ENCODE measurements at places on chromosomes 6 and 20.

DNA sequence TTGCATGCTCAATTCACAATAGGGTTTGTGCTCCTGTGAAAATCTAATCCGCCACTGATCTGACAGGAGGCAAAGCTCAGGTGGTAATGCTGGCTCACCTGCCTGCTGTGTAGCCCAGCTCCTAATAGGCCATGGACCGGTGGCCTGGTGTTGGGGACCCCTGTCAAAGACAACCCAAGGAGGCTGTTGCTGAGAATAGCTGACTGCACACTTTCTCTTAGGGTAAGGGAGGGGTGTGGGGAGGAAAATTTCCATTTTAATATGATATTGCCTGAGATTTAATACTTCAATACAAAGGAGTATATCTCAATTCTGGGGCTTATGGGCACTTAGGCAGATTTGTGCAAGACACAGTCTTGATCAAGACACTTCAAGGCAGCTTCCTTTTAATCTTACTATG lies 105.8 kb downstream of the ALDH8A1 start:
- no peak for DNase-seq

DNA sequence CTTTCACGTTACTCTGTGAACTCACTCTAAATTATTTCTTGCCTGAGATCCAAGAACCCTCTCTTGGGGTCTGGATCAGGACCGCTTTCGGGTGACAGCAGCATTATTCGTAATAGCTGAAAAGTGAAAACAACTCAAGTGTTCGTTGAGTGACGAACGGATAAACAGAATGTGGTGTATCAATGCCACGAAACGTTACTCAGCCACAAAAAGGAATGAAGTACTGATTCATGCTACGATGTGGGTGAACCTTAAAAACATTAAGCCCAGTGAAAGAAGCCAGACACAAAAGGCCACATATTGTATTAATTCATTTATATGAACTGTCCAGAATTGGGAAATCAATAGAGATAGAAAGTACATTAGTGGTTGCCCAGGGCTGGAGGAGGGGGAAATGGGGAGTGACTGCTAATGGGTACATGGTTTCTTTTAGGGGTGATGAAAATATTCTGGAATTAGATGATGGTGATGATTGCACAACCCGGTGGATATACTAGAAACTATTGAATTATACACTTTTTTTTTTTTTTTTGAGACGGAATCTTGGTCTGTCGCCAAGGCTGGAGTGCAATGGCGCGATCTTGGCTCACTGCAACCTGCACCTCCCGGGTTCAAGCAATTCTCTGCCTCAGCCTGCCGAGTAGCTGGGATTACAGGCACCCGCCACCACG lies 8.4 kb downstream of the PTGIS start:
- DNase-seq = no peak

GRCh38 chr6:35185302-35185681 lies 28.5 kb upstream of the SCUBE3 start:
- DNase-seq = no peak

DNA sequence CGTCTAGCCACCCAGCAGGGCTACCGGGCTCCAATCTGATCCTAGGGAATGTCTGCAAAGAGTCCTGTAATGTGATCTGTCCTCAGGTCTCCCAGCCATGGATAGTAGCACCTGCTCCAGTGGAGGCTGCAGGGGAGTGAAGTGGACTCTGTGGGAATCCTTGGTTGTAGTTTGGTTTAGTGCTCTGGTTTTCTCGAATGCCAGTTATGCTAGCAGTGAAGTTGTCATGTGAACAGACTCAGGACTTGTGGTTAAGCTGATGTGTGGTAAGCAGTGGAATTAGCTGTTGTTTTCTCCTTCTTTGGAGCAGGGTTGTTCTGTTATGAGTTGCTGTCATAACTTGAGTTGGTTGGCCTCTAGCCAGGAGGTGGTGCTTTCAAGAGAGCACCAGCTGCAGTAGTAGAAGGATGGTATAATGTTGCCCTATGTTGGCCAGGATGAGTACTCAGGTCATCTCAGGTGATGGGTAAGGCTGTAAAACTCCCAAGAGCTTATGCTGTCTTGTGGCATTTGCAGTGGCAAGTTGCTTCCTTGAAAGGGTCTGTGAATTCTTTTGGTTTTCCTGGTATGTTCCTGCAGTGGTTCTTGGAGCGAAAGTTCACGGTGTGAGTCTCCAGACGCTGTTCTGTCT lies 390.2 kb downstream of the UTRN start:
- DNase-seq = no peak

- DNase-seq = no peak
Observed at GRCh38 chr6:137820952-137821351, 46.1 kb upstream of the TNFAIP3 start.

- DNase-seq = no peak
Observed at GRCh38 chr6:41673704-41674000, 35.4 kb downstream of the MDFI start.

GRCh38 chr6:44176130-44176761 lies 17.6 kb downstream of the CAPN11 start:
- DNase-seq = no peak

DNA sequence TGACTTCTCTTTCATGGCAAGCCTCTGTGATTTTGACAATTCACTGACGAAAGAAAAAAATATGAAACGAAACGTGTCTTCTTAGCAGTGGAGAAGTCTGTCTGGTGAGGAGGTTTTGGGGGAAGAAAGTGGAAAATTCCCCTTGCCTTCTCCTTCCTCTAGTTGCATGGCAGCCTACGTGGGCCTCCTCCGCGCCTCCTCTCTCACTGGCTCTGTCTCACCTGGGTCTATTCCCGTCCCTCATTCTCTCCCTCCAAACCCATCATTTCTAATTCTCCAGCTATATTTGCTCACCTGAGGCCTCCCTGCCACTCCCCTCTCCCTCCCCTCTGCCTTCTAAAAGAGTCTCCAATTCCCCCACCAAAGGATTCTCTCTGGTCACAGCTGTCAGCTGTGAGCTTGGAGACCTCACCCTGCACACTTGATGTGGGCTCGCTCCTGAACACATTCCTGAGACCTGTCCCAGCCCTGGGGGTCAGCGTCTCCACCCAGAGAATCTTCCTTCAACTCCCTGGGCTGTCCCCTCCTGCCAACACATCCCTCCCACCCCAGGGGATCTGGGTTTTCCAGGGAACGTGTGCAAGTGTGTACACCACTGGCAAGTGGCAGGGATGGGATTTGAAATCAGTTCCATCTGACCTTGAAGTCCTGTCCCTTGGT lies 159.6 kb upstream of the PMEPA1 start:
- no peak for DNase-seq

- DNase-seq = no peak
Observed at GRCh38 chr6:21037453-21037852, 503.2 kb downstream of the CDKAL1 start.

GRCh38 chr20:37925265-37926165 lies 22.6 kb downstream of the VSTM2L start:
- no peak for DNase-seq

DNA sequence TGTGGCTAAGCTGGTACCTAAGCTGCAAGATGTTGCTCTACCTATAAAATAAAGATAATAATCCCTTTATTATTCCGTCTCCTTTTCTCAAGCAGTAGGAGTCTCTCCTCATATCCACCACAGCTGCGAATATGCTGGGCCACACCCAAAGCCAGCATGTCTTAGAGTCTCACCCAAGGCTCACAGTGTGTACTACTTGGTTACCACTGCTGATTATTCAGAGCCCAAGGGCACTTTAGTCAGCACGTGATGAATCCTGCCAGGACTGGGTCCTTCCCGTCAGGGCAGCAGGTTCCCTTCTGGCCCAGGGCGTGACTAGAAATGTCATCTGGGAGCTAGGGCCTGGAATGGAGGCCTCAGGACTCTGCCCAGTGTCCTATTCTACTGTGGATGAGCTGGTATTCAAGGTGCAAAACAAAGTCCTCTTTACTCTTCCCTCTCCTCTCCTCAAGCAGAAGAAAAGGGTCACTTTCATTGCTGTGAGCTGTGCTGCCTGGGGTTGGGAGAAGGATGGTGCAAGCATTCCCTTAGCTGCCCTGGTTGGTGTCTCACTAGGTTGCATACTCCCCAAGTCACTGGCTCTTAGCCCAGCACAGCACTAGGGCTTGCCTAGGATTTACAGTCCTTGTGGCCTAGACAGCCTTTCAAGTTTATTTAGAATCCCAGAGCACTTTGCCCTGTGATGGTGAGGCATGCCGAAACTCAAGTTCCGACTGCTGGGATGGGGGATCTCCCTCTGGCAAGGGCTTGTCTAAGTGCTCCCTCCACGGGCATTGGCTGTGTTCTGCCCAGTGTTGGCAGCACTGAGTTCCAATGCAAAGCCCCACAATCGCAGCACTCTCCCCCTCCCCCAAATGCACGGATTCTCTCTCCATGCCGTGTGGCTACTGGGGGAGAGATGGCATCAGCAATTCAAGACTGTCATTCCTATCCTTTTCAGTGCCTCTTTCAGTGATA lies 320.2 kb downstream of the BTBD9 start:
- DNase-seq = no peak

DNA sequence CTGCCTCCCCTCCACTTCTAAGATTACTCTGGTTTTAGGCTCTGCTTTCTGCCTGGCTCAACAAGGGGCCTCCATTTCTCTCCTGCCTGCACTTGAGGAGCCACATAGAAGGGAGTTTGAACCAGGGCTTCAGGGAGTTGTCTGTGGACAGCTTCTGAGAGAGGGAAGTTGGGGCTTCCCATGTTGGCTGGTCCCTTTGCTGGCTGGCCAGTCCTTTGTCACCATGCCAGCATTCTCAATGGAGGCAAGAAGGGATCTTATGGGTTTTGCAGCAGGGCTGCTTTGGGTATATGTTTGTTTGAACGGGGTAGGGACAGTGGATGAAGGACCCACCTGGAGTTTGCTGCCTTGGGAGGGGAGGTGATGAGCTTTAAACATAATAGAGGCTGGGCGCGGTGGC lies 124.9 kb downstream of the CARMIL1 start:
- DNase-seq = no peak

Data from activated gamma-delta T cell (primary cell).